Stimulated activated CD4-positive, alpha-beta T cell treated with anti-CD3 and anti-CD28 coated beads, TNF-alpha, amount 100 ng/mL, for 48 hours (primary cell): ENCODE measurements at places on chromosomes 4 and X.

DNA sequence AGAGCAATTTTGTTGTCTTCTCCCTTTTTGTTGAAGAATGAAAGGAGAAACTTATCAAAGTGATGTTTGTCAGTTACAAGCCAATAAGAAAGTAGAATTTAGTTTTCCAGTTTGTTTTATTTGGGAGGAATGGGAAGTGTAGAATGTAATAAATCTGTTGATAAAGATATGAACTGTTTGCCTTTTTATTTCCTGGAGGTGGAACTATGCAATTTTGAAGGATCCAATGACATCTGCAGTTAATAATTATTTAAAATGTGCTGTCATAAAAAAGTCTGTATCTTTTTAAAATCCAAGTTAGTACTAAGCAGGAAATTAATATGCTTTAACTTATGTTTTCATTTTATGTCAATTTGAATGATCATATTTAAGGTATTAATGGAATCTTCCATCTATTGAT lies 44.9 kb downstream of the PF4 start:
- DNase-seq = no peak

DNA sequence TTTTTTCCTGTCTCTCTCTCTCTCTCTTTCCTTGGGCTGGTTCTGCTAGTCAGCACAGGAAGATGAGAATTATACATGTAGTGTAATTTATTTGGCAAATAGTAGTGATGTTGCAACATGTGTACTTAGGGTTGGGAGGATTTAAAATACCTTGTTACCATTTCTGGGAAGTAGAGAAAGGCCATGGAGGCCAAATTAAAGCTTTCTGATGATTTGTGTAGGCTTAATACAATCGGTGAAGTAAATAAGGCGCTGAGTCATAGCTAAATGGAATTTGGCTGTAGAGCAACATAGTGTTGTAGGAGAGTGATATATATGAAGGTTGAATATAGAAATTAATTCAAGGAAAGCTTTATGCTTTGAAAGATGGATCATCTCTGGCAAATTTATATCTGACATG lies 295.3 kb downstream of the GRID2 start:
- no peak for DNase-seq

GRCh38 chr4:122930862-122931261 lies 8.5 kb upstream of the NUDT6 start:
- no peak for DNase-seq

DNA sequence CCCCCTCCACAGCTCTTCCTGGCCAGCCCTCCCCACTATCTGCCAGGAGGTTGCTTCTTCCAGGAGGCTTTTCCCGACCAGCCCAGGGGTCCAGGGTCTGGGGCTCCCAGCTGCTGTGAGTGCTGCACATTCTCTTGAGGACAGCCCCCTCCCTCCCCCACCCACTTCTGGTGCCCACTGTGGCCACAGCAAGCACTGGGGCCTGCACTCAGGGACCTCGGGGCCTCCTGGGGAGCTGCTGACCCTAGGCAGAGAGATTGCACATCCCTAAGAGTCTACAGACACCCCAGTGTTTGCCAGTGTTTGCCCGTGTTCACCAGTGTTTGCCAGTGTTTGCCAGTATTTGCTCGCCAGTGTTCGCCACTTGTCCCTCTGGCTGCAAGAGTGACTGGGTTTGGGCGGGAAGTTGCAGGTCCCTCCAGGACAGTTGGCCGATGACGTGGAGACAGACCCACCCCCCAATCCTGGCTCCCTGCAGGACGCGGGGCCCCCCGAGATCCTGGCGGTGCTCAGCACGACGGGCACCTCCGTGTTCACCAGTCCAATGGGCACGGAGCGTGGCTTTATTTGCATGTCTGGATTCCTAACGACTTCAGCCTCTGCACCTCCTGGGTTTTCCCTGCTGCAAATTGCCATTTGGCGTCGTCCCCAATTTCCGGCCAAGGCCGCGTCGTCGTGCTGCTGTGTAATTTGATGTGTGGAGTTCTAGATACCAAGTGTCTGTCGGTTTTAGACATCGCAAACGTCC lies 87.5 kb upstream of the NKX1-1 start:
- no peak for DNase-seq

- DNase-seq = no peak
These were observed 153.8 kb upstream of the KLF3 start for GRCh38 chr4:38510201-38510600.

DNA sequence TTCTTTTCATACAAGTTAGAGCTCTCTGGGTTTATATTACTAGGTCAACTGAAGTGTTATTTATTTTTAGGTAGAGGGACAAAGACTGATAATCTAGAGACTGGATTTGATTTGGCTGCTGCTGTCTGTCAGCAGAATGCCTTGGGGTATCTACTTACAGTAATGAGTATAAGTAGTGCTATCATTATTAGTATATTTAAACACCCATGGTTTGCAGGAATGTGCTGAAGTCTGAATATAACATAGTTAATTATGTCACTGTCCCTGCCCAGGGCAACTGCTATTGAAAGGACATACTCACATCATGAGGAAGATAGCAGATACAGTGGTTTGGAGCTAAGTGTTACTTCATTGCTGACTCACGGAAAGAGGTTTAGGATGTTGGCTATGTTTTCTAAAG lies 76.2 kb downstream of the PRRG1 start:
- DNase-seq = no peak
